ENCODE measurements at places on chromosomes 6 and 20. TPM values are rescaled to one million over a fixed set of nuclear protein-coding genes. Genes with fewer than 3 reads are reported as not detected.

DNA sequence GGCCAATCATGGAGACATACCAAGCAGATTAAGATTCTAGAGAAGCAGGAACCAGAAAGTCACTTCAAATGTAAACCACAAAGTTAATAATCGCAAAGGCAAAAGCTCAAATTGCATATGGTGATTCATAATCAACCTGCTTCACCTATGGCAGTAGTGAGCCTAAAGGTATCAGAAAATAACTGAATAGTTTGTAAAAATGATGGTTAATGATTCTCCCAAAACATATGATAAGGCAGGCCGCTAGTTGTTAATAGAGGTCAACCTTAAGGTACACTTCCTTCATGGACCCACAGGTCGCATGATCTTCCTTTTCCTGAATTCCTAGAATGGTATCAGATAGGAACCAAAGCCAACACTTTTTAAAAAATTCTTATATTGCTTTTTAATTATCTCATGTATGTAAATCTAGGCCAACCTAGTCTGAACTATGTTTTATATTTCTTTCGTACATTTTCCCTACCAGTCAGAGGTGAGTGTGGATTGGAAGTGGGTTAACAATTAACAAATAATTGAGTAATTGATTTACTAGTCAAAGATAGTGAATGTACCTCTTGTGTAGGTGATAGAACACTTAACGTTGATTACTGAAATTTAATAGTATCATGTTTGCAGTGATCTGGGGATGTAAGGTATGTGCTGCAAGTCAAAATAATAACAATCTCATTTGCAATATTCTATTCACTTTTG is 16.4 kb downstream of the TAAR2 start:
- no peak for DNase-seq

RNF182 gene
- 0.67 TPM for total RNA-seq

- DNase-seq = no peak
These were observed 226.4 kb downstream of the TBC1D7 start for GRCh38 chr6:13101985-13102384.

DNA sequence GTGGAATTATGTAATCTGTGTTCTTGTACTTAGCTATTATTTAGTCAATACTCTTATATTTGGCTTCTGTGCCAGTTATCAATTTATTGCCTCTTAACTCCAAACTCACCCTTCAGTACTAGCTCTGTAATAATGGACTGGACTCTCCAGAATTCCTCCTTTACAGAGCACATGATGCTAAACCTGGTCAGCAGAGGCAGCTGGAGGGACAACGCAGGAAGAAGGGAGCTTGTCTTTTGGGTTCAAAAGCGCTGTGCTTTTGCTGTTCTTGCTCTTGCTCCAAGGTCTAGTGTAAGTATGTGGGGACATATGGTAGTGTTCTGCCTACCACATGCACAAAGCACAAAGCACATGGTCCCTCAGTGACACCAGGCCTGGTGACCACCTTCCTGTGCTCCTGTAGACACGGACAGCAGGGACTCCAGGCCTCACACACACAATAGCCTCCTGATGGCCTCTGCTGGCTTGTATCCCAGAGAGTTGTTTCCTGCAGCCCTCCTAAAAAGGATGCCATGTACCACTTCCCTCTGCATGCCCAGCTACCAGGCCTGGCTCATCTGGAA is 46.1 kb downstream of the CHD6 start:
- DNase-seq = no peak

- DNase-seq = no peak
These were observed 1.9 kb downstream of the GRM4 start for GRCh38 chr6:34143884-34144580.

MSH5 gene
- total RNA-seq = 0.98 TPM

SGK2 gene
- not detected for total RNA-seq

DNA sequence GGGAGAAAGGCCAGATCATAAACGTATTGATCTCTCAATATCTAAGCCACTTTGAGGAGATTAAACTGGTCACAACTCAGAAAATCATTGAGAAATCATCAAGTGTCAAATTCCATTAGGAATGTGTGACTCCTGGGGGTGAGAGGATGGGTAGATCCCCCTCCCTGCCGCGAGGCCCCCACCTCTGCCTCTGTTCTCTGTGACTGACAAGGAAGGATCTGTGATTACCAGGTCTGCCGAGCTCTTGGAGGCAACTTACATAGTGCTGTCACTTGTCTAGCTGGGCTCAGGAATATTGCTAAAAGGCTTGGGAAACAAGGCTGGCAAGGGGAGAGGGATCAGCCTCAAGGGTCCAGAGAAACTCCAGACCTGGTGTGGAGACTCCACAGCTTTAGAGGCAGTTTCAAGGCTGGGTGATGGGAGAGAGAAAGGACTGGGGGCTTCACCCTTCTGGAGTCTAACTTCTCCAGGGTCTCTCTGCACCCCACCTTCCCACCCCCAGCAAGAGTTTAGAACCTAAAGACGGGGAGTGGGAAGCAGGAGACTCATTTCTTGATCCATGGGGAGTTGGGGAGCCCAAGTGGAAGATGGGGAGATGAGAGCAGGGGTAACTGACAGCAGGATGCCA is 11.6 kb upstream of the ARMC12 start:
- no peak for DNase-seq

TRIM40 gene
- not detected for total RNA-seq

DNA sequence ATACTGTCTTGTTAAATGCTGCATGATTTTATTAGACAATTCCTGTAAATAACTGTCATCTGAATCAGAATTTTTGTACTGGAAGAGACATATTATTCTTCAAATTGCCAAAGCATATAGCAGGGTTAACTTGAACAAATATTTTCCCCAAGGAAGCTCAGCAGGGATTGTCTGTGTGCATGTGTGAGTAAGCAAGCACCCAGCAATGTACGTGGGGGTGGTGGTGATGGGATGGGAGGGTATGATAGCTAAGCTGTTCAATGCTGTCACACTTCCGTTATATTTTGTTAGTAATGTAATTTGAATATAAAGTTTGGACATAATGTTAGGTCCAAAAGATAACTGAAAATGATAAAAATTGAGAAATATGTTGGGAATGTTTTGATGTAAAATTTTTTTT is 118.1 kb downstream of the MYB start:
- DNase-seq = no peak
